ENCODE measurements at places on chromosomes 1 and 21.

- DNase-seq = no peak
These were observed 63.7 kb upstream of the IGSF21 start for GRCh38 chr1:18043871-18044270.

DNA sequence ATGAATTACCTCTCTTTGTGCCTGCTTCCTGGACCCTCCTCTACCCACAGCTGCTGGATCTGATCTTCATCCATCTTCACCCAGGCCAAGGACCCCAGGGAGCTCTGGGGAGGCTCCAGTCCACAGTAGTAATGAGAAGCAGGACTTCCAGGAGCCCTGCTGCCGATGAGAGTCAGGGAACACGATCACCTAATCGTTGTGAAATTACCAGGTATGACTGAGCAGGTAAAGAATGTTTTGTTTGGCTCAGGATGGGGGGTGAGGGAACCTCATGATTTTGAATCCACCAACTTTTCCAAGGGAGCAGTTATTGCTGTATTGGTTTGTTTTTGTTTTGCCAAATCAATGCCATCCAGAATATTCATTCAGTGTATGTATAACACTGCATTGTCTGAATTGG is 454.0 kb downstream of the PLPP3 start:
- no peak for DNase-seq

GRCh38 chr1:116425987-116426386 is 52.9 kb downstream of the ATP1A1 start:
- no peak for DNase-seq

- no peak for DNase-seq
These were observed 63.6 kb upstream of the ETV3 start for GRCh38 chr1:157201767-157202166.

DNA sequence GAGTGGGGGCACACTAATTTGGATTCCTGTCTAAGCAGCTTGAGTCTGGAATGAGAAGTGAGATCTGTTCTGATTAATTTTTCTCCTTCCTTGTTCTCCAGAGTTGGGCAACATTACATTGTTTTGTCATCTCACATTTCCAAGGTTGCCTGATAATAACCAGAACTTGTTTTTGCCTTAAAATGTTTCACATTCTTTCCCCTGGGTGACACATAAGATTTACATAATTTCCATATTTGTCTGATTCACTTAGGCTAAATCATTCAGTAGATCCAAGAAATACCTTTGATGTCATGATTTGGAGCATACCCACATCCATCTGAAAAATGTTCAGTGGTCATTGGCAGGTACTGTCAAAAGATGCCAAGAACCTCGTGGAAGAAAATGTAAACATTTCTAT is 60.3 kb downstream of the XCL2 start:
- DNase-seq = no peak

- no peak for DNase-seq
These were observed 78.4 kb downstream of the PEX14 start for GRCh38 chr1:10553118-10553517.

- no peak for DNase-seq
These were observed 14.1 kb downstream of the MYOCOS start for GRCh38 chr1:171636141-171636540.

- DNase-seq = no peak
These were observed 16.5 kb downstream of the CTSK start for GRCh38 chr1:150791585-150791984.

GRCh38 chr21:33286600-33287456 is 20.7 kb downstream of the IL10RB start:
- peak; percentile 75 for DNase-seq

DNA sequence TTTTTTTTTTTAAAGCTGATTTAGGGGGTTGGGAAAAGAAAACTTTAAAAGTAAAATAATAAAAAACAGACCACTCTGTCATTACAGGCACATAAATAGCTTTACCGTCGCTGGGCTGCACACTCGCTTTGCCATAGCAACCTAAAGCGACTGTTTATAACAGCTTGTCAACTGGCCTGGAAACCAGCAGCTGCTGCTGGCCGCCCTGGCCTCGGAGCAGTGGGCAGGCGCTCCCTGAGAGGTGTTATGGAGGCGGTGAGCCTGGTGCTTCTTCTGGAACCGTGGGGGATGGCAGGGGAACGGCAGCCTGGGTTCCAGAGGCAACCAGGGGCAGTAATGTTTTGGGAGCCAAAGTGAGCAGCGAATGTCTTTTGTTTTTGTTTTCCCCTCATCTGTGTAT is 45.7 kb downstream of the ATP2B4 start:
- DNase-seq = no peak

- peak; percentile 94 for DNase-seq
These were observed 21.9 kb downstream of the RD3 start for GRCh38 chr1:211469938-211470529.

- peak; percentile 93 for DNase-seq
These were observed 7.9 kb downstream of the H6PD start for GRCh38 chr1:9242338-9242969.

GRCh38 chr21:42310411-42311001 is 4.7 kb downstream of the TFF3 start:
- DNase-seq = no peak

- no peak for DNase-seq
These were observed 101.8 kb downstream of the APP start for GRCh38 chr21:26068776-26069175.

GRCh38 chr1:54874079-54874830 is 12.7 kb downstream of the DHCR24 start:
- DNase-seq = no peak

GRCh38 chr1:78003882-78004718 is 639 bp upstream of the DNAJB4 start:
- peak; percentile 60 for DNase-seq

DNA sequence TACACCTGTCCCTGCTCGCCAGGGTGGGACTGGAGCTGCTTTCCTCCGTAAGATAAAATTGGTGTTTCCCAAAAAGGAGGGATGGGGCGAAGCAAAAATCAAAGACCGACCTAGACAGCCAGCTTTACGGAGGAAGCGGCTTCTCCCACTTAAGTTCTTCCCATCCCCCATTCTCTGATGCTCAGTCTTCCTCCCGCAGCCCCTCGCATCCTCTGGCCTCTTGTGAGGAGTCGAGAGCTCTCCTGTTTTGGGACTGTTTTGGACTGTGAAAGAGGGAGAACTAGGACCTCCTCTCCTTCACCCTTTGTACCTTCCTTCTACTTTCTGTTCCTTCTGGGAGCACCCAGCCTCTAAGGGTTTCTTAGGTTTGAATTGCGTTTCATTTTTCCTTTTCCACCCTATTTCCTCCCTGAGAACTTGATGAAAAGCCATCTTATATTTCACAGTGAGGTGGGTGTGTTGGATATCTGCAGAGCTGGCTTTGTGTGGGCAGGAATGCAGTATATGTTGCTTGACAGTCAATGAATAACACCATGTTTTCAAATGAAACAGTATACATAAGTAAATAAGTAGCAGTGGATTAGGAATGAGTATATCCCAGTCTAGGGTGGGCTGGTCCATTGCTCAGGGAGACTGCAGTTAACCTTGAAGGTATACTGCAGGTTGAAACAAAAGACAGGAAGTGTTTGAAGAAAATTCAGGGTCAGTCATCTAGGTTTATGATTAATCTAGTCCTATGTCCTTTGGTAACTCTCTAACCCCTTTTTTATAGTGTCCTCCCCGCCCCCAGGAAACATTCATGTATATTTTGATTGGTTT is 848 bp downstream of the CTTNBP2NL start:
- no peak for DNase-seq

DNA sequence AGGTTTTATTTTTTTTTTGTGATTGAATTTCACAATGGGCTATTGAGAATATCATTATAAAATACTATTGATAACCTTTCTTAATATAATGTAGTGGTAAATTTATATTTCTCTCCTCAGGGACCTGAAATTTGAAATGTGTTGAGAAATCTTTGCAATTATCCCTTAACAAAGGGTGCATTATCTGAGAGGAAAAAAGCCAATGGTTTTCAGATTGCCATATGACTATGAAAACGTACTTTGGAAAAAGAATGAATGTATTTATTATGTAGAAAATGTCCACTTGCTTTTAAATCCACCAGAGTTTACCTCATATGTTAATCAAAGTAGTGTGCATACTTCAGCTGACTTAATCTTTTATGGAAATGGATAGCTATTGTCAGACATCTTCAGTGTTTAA is 441.1 kb downstream of the AMY1C start:
- no peak for DNase-seq

GRCh38 chr1:47913225-47913823 is 83.9 kb downstream of the TRABD2B start:
- DNase-seq = no peak

DNA sequence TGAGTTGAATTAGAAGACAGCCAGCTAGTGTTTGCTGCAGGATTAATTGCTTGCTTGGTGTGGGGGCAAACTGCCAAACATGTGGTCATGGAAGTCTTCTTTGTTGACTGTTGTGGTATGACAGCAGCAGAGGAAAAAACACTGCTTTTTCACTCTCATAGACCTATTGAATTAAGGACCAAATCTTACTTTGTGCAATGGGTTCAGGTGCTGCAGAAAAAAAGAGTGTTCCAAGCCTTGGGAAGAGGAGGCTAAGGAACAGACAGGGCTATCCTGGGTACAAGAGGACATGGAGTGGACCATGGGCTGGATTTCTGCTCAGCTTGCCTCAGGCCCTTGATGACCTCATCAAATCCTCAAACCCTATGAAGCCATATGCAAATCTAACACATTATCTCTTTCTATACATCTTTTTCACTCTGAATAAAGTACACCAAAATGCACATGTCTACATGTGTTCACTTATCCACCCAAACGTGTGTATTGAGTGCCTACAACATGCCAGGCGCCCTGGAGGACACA is 61.5 kb downstream of the SIPA1L2 start:
- DNase-seq = no peak

DNA sequence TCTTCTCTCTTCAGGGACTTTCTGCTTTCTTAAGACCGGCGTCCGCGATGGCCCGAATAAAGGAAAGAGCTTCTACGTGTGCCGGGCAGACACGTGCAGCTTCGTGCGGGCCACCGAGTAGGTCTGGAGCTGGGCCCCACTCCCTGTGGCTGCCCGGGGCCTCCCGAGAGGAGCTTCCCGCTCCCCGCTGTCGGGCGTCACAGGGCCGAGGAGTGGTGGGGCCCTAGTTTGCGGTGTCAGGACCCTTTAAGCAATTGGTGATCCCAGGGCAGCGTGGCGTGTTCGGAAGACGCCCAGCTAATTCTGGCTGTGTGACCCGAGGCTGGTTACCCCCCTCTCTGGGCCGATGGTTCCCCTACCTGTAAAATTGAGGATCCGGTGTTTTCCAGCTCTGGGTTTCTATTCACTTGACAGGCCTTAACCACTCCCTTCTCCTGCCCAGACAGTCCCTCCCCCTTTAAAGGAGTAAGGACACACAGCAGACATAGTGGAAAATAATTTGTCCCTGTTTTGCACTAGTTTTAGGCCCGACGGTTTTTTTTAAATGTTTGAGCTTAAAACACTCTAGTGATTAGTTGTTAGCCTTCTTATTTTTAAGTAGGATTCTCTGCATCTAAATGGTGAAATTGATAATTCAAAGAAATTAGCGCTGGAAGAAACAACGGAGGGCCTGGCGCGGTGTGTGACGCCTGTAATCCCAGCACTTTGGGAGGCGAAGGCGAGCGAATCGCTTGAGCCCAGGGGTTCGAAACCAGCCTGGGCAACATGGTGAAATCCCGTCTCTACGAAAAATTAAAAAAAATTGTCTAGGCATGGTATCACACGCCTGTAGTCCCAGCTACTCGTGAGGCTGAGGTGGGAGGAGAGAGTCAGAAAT is 553 bp downstream of the TTF2 start:
- peak; percentile 50 for DNase-seq

- no peak for DNase-seq
These were observed 28.2 kb upstream of the IKBKE start for GRCh38 chr1:206442101-206442500.

GRCh38 chr1:38045401-38046332 is 926 bp downstream of the POU3F1 start:
- DNase-seq = peak; percentile 21

DNA sequence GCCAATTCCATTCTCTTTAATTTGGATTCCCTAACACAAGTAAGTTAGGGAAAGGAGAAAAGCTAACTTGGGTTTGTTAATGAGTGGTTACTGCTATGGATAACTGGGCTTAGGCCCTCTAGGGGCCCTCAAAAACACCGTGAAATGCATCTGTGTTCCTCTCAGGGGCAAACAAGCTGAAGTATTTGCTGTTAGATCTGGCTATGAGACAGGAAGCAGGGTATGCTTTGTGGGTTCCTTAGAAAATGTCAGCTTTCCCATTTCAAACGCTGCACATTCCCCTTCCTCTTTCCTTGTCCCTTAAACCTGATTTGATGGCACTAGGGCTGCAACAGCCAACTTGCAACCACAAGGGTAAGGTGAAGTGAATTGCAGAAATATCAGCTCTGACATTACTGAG is 5.7 kb upstream of the CAP1 start:
- no peak for DNase-seq

DNA sequence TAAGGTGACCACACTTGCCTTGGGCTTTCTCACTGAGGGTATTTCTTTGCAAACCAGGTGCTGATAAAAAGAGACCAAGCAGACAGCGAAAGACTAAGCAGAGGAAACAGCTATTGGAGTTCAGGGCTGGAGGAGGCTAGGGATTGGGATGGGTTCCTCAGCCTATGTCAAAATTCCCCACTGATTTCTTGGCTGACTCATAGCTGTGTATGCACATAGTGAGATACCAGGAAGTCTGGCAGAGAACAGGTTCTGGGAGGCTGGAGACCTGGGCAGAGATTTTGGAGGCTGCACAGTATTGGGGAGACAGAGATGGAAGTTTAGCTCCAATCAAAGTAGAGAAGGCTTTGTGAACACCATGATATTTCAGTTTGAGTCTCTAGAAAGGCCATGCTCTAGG is 25.3 kb downstream of the YARS1 start:
- no peak for DNase-seq
